ENCODE measurements at places on chromosomes 4 and X. TPM values are rescaled to one million over a fixed set of nuclear protein-coding genes. Genes with fewer than 3 reads are reported as not detected.

Gene SPANXC
- not detected for total RNA-seq

Gene MSANTD1
- 0.60 TPM for total RNA-seq

Gene P2RY10
- 89.1 TPM for total RNA-seq

Gene RAI2
- total RNA-seq, result not detected

Gene ADAMTS3
- not detected for total RNA-seq

Gene MAGEB17
- not detected for total RNA-seq

Gene GLRB
- total RNA-seq, result not detected
